Stimulated activated CD4-positive, alpha-beta T cell treated with anti-CD3 and anti-CD28 coated beads, Interleukin-12 subunit alpha, Interleukin-12 subunit beta, amount 100 ng/mL, for 24 hours (primary cell): ENCODE measurements at places on chromosomes 12 and 14.

- DNase-seq = no peak
These were observed 31.8 kb upstream of the TEX22 start for GRCh38 chr14:105366386-105367074.

DNA sequence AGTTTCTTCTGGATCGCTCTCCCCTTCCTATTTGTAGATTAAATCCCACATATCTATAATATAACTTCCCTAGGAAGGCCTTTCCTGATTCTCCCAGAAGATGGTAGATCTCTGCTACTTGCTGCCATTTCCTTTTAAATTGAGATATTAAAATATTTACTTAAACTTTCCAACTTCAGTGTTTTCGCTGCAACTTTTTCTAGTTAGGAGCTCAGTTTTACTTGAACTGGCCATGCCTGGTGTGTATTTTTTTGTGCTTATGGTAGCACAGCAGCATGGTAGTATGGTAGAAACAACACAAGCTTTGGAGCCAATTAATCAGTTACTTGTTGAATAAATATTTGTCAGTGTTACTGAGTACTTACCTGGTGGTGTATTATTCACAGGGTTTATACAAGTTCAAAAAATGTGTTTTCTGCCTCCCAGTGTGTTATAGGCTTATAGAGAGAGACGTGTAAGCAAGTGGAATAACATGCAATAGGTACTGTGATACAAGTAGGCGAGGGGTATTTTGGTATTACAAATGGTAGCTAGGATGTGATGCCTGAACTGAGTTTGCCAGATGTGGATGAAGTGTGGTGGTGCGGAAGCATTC, 2.9 kb downstream of the POLR3B start:
- DNase-seq = no peak

GRCh38 chr12:110782094-110782493, 39.4 kb upstream of the PPP1CC start:
- DNase-seq = no peak

DNA sequence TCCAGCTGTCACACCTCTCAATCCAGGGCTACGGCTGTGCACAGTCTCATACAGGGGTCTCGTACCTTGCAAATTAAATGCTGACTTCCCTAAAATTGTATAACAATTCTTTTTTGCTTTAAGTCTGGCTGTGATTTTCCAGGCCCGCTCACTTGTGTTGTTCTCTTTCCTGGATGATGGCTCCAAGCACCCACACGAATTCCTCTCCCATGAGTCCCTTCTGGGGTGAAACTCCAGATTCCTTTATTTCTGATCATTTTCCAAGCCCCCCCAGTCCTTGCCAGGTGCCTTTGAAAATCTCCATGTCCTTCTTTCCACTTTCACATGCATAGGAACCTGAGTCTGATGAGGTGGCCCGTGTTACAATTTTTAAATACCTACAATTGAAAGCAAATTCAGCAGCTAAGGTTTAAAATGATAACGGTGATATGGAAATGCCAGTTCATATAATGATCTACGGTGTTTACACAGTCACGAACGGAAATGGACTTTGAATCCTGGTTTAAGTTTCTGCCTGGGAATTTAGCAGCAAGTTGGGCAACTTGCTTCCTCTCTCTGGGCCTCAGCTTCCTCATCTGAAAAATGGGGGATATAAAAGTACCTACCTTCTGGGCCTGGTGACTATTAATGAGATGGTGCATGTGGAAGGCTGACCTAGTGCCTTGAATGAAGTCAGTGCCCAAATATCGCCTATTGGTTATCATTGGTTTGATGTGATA, 85.5 kb downstream of the STAB2 start:
- DNase-seq = no peak

GRCh38 chr14:76023757-76024156, 38.2 kb downstream of the IFT43 start:
- DNase-seq = no peak

DNA sequence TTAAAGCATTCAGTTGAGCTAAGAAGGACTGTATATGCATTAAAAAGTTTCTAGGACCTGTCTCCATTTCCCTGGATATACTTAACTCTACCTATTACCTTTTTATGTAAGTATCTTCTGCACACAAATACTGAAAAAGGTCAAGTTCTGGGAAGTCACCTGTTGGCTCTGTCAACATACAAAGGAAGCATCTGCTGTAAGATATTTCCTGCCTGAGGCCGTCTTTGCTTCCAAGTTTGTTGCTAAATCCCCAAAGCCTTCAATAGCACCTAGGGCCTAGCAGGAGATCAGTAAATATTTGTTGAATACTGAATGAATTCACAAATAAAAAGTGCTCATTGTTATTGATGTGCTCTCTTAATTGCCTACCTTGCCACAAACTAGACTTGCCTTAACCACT, 188.4 kb downstream of the DUSP6 start:
- DNase-seq = no peak

DNA sequence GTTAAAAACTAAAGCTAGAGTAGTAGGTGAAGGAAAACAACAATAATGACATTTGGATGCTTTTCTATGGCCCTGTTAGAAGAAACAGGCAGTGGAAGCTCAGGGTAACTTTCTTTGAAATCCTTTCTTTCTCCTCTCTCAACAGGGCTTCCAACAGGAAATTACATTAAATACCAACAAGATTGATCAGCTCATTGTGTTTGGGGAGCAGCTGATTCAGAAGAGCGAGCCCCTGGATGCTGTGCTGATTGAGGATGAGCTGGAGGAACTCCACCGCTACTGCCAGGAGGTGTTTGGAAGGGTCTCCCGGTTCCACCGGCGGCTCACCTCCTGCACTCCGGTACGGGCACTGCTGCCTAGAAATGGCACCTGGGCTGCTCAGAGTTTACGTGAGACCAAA, 81.5 kb downstream of the ESR2 start:
- no peak for DNase-seq

DNA sequence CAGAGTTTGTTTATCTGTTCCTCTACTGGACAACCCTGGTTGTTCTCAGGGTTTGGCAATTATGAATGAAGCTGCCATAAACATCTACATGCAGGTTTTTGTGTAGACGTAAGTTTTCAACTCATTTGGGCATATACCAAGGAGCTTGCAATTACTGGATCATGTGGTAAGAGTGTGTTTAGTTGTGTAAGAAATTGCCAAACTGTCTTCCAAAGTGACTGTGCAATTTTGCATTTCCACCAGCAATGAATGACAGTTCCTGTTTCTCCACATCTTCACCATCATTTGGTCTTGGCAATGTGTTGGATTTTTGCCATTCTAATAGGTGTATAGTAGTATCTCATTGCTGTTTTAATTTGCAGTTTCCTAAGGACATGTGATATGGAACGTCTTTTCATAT, 39.8 kb upstream of the FBXO33 start:
- no peak for DNase-seq

GRCh38 chr12:14473707-14474287, 93.9 kb downstream of the PLBD1 start:
- no peak for DNase-seq

GRCh38 chr12:128657378-128657777, 166.4 kb downstream of the SLC15A4 start:
- DNase-seq = no peak

DNA sequence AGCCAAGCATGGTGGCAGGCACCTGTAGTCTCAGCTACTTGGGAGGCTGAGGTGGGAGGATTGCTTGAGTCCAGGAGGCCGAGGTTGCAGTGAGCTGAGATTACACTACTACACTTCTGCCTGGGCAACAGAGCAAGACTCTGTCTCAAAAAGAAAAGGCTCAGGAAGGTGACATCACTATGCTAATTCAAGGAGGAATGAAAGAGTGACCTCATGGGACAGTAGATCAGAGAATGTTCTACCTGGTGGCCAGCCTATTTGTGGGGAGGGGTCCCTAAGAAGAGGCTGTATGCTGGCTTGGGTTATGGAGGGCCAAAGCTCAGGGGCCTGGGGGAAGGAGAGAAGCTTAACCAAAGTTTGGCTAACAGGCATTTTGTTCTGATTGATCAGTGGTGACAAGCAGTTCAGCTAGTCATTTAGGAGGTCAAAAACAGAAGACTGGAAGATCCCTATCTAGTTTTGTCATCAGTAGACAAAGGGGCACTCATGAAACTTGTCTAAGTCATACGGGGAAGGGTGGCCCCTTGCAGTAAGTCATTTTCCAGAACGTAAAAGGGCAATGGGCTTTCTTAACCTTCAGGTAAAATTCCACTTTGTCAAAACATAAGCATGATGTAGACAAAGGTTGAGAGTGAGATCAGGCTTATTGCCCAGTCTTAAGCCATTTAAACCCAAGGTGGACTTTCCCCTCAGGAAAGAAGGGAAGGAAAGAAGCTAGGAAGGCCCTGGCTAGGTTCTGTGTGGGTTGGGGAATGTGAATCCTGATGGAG, 60.8 kb upstream of the EEA1 start:
- no peak for DNase-seq
